ENCODE measurements at places on chromosomes 12 and 14.
A peak's percentile ranks its signal among the peaks of the same experiment; 100 is the strongest.

DNA sequence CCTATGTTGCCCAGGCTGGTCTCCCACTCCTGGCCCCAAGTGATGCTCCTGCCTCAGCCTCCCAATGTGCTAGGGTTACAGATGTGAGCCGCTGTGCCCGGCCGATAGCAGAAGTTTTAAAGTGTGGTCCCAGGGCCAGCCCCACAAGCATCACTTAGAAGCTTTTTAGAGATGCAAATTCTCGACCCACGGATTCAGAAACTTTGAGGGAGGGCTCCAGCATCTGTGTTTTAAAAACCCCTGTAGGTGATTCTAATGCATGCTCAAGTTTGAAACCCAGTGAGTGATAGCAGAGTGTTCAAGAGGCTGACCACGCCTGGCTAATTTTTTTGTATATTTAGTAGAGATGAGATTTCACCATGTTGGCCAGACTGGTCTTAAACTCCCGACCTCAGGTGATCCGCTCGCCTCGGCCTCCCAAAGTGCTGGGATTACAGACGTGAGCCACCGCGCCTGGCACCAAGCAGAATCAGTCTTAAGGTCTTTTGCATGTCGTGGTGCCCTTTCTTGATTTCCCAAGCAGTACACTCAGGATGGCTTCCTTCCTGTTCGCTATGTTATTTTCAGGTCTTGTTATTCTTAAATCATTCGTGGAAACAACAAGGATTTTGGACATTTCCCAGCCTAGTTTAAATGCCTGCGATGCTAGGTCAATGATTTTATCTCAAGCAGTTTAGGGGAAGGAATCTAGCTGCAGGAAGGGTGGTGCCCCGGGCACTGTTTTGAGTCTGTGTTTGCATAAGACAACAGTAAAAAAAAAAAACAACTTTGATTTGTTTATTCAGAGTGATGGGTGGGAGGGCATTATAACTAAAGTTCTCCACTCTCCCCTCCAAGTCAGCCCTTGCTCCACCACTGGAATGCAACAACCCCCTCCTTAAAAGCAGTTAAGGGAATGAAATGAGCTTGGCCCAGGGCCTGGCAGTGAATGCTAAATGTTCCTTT lies 9.2 kb upstream of the RILPL2 start:
- DNase-seq, result no peak

GRCh38 chr12:124433147-124433874 lies 134.1 kb downstream of the NCOR2 start:
- DNase-seq, result no peak

GRCh38 chr12:11596141-11596540 lies 53.3 kb upstream of the ETV6 start:
- no peak for DNase-seq

DNA sequence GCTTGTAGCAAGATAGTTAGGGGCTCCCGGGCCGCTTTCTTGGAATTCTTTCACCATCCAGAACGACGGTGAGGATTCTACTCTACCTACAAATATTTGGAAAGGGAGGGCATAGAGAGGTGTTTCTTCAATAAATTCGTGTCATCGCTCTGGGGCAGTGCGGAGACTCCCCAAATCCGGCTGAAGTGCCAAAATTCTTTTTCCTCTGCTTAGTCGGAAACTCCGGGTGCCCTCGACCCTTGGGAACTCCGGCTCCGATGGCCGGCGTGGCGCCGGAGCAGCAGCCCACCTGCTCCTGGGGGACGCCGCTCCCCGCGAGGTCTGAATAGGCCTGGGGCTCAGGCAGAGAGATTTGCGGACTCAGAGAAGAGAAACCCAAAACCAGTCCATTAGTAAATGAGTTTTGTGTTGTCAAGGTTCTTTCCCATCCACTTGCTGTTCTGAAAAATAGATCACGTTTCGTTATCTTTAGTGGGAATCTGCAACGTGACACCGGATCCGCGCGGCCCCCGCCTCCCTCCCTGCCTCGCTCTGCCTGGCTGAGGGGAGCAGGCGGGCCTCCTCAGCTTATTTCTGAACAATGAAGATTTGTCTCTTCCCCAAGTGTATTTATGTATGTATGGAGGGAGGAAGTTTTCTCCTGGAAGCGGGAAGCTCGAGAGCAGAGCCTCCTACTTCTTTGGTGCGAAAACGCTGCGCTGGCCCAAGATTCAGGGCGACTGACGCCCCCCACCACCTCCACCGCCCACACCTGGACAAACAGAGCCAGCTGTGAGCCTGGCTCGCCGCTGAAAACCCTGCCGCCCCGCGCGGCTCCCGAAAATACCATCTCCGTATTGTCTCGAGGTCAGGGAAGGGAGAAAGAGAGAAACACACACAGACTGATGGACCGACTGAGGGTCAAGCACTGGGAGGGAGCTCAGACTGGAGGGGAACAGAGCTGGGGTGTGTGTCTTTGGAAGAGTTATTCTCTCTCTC lies 3.7 kb upstream of the SIX1 start:
- peak; percentile 63 for DNase-seq

DNA sequence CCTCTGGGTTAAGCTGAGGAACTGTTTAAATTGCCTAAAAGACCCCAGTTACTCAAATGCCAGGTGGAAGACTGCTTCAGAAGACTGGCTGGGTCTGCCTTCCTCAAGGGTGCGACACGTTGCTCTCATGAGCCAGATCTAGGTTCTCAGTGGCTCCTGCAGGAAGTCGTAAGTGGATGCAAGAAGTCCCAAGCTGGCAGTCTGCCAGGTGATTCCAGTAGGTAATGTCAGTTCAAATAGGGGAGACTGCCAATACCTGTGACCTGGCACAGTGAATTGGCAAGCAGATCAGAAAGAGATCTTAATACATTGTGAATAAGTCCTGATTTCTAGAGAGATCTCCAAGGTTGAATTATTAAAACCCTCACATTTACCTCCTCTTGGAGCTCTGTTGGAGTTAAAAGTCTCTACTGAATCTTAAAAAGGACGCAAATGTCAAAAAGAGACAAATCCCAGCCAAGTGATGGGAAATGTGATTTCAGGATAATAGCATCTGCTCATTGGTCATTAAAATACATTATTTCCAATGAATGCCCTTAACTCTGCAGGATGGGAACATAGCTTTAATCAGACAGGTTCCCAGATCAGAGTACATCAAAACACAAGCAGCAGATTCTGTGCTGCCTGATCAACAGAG lies 98.8 kb upstream of the FRMD6 start:
- DNase-seq, result peak; percentile 14

DNA sequence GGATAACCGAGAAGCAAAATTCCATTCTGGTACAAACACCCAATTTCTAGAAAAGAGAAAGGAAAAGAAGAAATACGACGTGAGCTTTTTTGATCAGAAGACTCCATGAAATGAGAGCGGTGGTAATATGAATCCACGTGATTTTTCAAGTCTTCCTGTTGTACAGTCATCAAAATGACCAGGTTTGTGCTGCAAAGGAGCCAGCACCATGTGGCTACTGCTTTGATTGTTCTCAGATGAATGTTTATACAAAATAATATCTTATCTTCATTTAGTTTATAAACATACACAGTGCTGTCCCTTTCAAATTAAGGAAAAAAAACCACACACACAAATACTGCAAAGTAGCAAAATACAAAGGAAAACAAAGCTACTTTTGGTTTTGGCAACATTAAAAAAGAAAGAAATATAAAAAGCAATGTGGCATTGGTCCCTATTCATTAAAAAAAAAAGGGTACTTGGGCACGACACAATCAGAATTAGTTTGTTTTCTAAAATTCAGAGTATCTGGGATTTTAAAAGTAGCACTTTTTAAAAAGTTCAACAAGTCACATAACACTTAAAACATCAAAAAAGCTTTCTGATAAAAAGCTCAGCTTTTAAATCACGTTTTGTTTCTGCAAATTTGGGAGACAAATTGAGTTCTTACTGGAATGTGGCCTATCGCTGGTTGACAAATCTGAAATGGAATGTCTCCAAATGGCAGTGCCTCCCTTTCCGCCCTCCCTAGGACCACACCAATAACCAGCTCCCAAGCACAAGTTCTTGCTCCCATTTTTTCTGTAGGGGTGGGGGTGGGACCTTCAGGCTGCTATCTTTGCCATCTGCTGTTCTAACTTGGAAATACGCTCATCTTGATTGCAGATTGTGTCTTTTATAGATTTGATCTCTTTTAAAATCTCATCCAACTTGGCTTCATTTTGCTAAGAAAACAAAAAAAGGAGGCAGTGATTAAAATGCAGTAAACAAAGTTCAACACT lies 13.2 kb upstream of the SELPLG start:
- DNase-seq, result no peak

GRCh38 chr12:272942-273341 lies 10.3 kb upstream of the SLC6A13 start:
- no peak for DNase-seq

- no peak for DNase-seq
Measured at GRCh38 chr14:69153873-69154270, 953 bp upstream of the DCAF5 start.

DNA sequence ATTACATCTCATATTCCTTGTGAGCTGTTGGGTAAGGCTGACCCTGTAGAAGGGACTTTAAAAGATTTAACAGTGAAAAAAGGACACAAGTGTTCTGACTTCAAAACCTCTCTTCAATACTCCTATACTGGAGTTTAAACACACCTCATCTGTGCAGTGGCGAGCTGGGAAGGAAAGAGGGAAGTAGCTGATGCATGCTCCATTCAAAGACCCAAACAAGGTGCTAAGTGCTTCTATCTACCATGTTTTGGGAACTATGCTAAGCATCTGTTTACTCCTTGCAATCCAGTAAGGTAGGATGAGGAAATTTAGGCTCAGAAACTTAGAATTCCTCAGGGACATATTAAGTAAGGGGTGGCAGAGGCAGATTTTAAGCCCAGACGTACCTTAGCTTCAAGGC lies 16.4 kb upstream of the DNM1L start:
- DNase-seq, result no peak

GRCh38 chr12:127650626-127651025 lies 616.3 kb upstream of the TMEM132C start:
- DNase-seq, result no peak

- DNase-seq, result no peak
Measured at GRCh38 chr12:105741786-105742566, 396.8 kb downstream of the NUAK1 start.

DNA sequence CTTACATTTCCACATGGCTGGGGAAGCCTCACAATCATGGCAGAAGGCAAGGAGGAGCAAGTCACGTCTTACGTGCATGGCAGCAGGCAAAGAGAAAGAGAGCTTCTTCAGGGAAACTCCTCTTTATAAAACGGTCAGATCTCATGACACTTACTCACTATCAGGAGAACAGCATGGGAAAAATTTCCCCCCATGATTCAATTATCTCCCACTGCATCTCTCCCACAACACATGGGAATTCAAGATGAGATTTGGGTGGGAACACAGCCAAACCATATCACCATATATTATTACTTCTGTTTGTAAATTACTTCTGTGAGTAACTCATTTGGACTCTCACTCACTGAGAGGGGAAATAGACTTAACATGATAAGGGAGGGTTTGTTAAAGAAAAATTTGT lies 1496.8 kb upstream of the TMEM132C start:
- no peak for DNase-seq

GRCh38 chr12:97767347-97767746 lies 304.7 kb downstream of the RMST start:
- no peak for DNase-seq

- no peak for DNase-seq
Measured at GRCh38 chr12:65997056-65997455, 133.5 kb downstream of the LLPH start.

GRCh38 chr14:105117257-105117646 lies 51.3 kb downstream of the JAG2 start:
- DNase-seq, result no peak

Measured in NCI-H748 treated with DMSO at 0.1 percent for 48 hours (cell line).